ENCODE measurements at places on chromosomes 5 and 9. TPM values are rescaled to one million over a fixed set of nuclear protein-coding genes. Genes with fewer than 3 reads are reported as not detected.

NEUROG1 gene
- not detected for total RNA-seq

LCN9 gene
- not detected for total RNA-seq

PDGFRB gene
- total RNA-seq = 567 TPM

CMBL gene
- 9.0 TPM for total RNA-seq

SLC34A3 gene
- total RNA-seq = not detected

HTR4 gene
- not detected for total RNA-seq

SLCO6A1 gene
- total RNA-seq = not detected

GRCh38 chr5:86831128-86831527, 213.4 kb downstream of the COX7C start:
- H3K27ac ChIP-seq = no peak overlapping the region
- no peaks in the 10 kb centered on the region for H3K36me3 ChIP-seq
- DNase-seq = no peak

GRCh38 chr5:91123901-91124300, 259.2 kb downstream of the ARRDC3 start:
- no peak for DNase-seq
- no peak overlapping the region for H3K27ac ChIP-seq
- no peaks in the 10 kb centered on the region for H3K36me3 ChIP-seq
- H3K27me3 ChIP-seq = no peaks in the 10 kb centered on the region

DNA sequence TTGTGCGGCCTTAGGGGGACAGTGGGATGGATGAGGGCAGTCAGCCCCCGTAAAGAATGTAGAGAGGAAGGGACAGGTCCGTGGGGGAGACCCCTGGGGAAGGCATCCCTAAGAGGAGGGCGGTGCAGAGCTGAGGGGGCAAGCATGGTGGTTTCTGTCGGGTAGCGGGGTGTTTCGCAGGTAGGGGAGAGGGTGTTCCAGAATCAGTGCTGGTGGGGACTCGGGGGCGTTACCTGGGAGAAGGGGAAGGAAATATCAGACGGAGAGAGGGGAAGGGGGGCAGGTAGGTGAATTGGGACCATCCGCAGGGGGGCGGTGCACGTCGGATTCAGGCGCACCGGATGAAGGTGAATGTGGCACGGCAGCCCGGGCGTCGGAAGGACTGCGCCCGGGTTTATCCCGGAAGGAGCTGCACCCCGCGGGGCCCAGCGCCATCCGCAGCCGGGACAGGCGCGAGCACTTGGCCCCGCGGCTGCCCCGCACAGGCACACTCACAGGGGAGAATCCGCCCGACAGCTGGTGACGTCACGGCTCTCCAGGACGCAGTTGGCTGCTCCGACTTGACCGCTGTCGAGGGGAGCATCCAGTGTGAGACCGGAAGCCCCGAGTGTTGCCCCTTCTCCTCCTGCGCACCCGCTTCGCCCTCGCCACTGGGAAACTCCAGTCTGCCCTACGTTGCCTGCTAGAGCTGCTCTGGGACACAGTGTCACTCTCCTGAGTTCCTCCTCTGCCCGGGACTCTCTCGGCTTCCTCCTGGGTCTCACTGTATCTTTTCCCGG, 1.3 kb downstream of the CD72 start:
- H3K36me3 ChIP-seq = no peaks in the 10 kb centered on the region
- peak; percentile 94 for DNase-seq
- H3K27ac ChIP-seq = no peak overlapping the region

DNA sequence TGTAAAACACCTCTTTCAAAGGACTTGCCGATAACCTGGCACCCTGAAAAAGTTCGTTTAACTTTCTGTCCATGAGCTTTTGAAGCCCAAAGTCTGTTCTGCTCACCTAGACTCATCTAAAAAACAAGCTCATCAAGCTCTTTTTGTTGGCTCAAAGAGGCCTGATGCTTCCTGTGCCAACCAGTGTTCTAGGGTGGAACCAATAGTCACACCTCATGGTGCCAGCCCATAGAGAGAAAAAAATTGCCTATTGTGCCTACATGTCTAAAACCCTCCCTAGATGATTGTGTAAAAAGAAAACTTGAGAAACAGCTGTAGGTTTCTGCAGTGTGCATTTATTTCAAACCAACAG, 4.7 kb downstream of the SH3RF2 start:
- no peaks in the 10 kb centered on the region for H3K36me3 ChIP-seq
- H3K4me3 ChIP-seq = no peak overlapping the region
- H3K27me3 ChIP-seq = no peaks in the 10 kb centered on the region
- H3K27ac ChIP-seq = no peak overlapping the region

GRCh38 chr9:134625361-134626068, 16.1 kb upstream of the COL5A1 start:
- H3K27me3 ChIP-seq = no peaks in the 10 kb centered on the region
- peaks cover 48% of the 10 kb centered on the region for H3K4me1 ChIP-seq
- peak; percentile 66 for DNase-seq

DNA sequence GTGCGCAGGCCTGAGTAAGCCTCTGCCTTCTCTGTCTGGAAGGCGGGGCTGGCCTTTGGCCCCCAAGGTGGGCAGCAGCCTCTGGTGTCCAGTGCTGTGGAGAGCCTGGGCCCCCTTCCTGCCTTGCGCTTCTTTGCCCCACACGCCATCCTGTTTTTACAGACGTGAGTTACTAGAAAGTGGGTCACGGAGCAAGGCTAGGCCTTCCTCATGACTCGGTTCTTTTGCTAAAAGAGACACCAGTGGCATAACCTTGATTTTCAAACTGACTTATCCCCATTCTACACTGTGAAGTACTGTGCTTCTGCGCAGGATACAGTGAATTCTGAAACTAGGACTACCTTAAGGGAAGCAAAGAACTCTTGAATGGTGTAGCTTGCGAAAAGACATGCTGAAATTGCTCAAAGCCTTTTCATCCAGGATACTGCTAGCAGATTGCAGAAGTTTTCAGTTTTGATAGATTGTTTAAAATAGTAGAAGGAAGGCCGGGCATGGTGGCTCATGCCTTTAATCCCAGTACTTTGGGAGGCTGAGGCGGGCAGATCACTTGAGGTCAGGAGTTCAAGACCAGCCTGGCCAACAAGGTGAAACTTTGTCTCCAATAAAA, 7.2 kb downstream of the ROPN1L start:
- DNase-seq = no peak
- no peaks in the 10 kb centered on the region for H3K36me3 ChIP-seq

DNA sequence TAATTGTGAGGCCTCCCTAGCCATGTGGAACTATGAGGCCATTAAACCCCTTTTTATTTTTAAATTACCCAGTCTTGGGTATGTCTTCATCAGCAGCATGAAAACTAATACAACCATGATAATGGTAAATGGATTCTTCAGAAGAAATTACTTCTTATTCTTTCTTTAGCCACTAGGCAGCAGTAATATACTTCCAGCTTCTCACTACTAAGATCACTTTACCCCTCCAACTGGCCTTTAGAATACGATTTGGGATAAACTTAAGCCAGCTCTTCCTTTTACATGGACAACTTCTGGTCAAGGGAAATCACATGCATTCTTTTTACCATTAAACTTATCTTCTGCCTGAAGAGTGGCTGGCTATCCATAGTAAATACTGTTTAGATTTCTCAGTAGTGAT, 355.4 kb downstream of the MAN2A1 start:
- DNase-seq = no peak
- no peak overlapping the region for H3K27ac ChIP-seq
- no peaks in the 10 kb centered on the region for H3K4me1 ChIP-seq
- no peaks in the 10 kb centered on the region for H3K36me3 ChIP-seq
- no peak overlapping the region for H3K4me3 ChIP-seq

DNA sequence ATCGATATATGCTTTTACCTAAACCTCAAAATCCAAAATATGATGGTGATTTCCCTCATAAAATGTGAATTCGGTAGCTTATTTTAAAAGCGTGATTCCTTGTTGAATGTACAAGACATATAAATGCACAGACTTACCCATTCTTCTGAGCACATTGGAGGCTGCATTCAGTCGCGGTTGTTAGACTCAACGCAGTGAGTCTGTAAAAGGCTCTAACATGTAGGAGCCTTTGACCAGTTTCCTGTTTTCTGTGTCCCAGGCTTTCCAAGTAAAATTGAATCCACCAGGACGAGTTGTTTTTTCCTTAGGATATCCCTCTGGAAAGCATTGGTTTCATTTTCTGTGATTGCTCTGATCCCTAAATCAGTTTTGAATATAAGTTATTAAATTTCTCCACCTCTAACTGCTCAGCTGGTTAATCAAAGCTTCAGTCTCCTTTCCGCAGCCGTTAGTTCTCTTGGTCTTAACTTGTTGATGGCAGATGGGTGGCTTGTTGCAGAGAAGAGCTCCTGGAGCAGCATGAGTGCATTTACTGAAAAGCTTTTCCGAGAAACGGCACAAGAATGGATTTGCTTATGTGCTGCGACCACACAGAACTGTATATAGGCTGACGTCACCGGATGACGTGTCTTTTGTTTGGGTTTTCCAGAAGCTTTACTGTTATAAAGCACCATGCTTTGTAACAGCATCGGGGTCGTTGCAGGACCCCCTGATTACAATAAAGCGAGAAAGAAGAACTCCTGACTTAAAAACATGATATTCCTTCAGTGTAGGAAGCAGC, at the start of gene LRRTM2:
Gene LRRTM2, minus strand, starts transcription at position 565 of the 781 bp plus-strand sequence. Its CDS starts 424 bp downstream, at position 141.
- DNase-seq = peak; percentile 92
- peak within 1 kb of the TSS; percentile 64 for H3K4me3 ChIP-seq
- no peaks in the 10 kb centered on the region for H3K27me3 ChIP-seq
- H3K27ac ChIP-seq = peak within 1 kb of the TSS; percentile 75
- H3K4me1 ChIP-seq = peaks cover 47% of the 10 kb centered on the region
- H3K36me3 ChIP-seq = no peaks in the 10 kb centered on the region

DNA sequence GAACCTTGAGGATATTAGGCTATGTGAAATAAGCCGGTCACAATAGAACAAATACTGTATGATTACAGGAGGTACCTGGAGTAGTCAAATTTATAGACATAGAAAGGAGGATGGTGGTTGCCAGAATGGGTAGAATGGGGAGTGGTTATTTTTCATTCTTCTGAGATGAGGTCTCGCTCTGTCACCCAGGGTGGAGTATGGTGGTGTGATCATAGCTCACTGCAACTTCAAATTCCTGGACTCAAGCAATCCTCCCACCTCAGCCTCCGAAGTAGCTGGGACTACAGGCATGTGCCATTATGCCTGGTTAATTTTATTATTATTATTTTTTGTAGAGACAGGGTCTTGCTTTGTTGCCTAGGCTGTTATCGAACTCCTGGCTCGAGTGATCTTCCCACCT, 27.1 kb downstream of the SH3PXD2B start:
- H3K27me3 ChIP-seq = no peaks in the 10 kb centered on the region
- no peak overlapping the region for H3K4me3 ChIP-seq
- no peak for DNase-seq
- H3K4me1 ChIP-seq = peaks cover 32% of the 10 kb centered on the region
- peaks cover 14% of the 10 kb centered on the region for H3K36me3 ChIP-seq
- peak overlapping the region; percentile 27 for H3K27ac ChIP-seq

DNA sequence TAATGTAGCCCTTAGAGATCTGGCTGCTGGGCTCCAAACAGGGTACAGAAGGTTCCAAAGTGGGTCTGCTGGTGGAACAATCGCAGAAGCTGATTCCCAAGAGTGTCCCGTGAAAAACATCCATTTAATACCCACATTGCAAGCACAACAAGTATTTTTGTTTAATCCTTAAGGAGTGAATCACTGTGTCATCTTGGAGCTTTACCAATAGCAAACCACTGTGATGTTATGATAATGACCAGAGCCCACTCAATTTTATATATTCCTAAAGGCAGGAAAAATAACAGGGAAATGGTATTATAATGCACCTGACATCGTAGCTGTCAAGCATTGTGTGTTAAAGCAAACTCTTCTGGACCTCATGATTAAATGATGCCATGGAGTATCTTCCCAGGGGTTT, 291.9 kb downstream of the FBXL7 start:
- H3K4me1 ChIP-seq = peaks cover 10% of the 10 kb centered on the region
- no peaks in the 10 kb centered on the region for H3K36me3 ChIP-seq
- H3K27me3 ChIP-seq = no peaks in the 10 kb centered on the region

- no peaks in the 10 kb centered on the region for H3K36me3 ChIP-seq
- no peak overlapping the region for H3K4me3 ChIP-seq
These were observed 109.9 kb downstream of the NUDT12 start for GRCh38 chr5:103452666-103453065.

GRCh38 chr9:95935861-95936578, 60.5 kb downstream of the ERCC6L2 start:
- H3K27ac ChIP-seq = no peak overlapping the region
- no peak for DNase-seq
- H3K27me3 ChIP-seq = no peaks in the 10 kb centered on the region
- peaks cover 6% of the 10 kb centered on the region for H3K4me1 ChIP-seq
- no peak overlapping the region for H3K4me3 ChIP-seq
- H3K36me3 ChIP-seq = peaks cover 20% of the 10 kb centered on the region

DNA sequence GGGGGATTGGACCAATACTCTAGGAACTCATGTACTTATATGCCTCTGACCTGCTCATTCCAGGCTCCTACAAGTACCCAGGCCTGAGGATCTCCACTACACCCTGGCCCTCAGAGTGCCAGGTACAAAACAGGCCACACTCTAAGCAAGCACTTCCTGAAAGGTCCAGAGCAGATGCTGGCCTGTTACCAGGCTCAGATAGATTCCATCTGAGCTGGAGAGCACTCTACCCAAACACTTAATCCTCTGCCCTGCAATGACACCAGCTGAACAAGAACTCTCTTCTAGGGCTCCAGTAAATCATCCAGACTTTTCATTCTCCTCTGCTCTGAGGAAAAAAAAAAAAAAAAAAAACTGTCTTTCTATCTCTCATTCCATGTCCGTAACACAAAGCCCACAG, 2.9 kb downstream of the P4HA2 start:
- H3K36me3 ChIP-seq = no peaks in the 10 kb centered on the region
- no peak overlapping the region for H3K4me3 ChIP-seq
- H3K27ac ChIP-seq = peak overlapping the region; percentile 89
- no peaks in the 10 kb centered on the region for H3K27me3 ChIP-seq
- peaks cover 54% of the 10 kb centered on the region for H3K4me1 ChIP-seq
- DNase-seq = no peak

DNA sequence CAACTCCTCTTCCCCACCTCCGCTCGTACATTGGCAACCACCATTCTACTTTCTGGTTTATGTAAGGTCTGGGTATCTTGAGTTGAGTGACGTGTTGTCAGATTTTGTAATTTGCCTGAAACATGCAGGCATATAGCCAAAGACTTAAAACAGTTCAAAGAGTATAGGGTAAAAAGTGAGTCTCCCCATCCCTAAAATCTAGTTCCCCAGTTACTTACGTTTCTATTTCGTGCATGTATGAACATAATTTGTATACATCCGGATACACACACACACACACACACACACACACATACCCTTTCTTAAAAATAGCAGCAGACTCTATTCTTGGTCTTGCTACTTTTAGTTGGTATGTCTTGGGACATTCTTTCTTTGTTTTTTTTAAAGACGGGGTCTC, 915 bp downstream of the HSDL2 start:
- peak overlapping the region; percentile 88 for H3K27ac ChIP-seq
- no peak for DNase-seq
- no peaks in the 10 kb centered on the region for H3K27me3 ChIP-seq
- H3K36me3 ChIP-seq = no peaks in the 10 kb centered on the region
- H3K4me3 ChIP-seq = peak overlapping the region; percentile 73

DNA sequence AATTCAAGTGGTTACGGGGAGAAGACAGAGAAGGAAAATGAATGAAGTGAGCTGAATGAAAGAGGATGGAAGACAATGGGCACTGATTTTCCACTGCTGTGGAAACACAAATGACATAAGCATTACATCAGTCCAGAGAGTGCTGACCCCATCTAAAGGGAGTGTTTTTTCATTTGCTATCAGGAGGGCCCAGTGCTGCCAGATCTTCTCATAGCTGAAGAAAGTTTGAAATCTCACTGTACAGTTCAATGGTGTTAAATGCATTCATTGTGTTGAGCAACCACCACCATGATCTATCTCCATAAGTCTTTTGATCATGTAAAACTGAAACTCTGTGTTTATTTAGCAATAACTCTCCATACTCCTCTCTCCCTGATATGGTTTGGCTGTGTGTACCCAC, 41.5 kb upstream of the STARD4 start:
- H3K36me3 ChIP-seq = no peaks in the 10 kb centered on the region
- no peak for DNase-seq
- H3K27ac ChIP-seq = no peak overlapping the region
- no peak overlapping the region for H3K4me3 ChIP-seq
- no peaks in the 10 kb centered on the region for H3K27me3 ChIP-seq
